Left ventricle myocardium superior (tissue), 1 donor: ENCODE measurements at places on chromosomes 12 and 14. TPM values are rescaled to one million over a fixed set of nuclear protein-coding genes. Genes with fewer than 3 reads are reported as not detected.

The NXPH4 gene
- total RNA-seq, result 1.8 TPM

The RERGL gene
- total RNA-seq, result 0.94 TPM

The TBX5 gene
- 73.5 TPM for total RNA-seq

The POLE2 gene
- total RNA-seq, result 0.40 TPM

The OR4N5 gene
- total RNA-seq, result not detected

The TMEM263 gene
- 35.6 TPM for total RNA-seq

The TMEM253 gene
- 0.20 TPM for total RNA-seq

The CABP1 gene
- 8.0 TPM for total RNA-seq

The CFAP54 gene
- total RNA-seq, result 0.10 TPM

The MDM1 gene
- 6.2 TPM for total RNA-seq

The OTOGL gene
- 0.27 TPM for total RNA-seq

The PTPRR gene
- 0.55 TPM for total RNA-seq

The KTN1 gene
- total RNA-seq, result 290 TPM

The RIC8B gene
- 28.6 TPM for total RNA-seq

The KLRC2 gene
- total RNA-seq, result not detected
